ENCODE measurements at places on chromosomes 7 and 10.

DNA sequence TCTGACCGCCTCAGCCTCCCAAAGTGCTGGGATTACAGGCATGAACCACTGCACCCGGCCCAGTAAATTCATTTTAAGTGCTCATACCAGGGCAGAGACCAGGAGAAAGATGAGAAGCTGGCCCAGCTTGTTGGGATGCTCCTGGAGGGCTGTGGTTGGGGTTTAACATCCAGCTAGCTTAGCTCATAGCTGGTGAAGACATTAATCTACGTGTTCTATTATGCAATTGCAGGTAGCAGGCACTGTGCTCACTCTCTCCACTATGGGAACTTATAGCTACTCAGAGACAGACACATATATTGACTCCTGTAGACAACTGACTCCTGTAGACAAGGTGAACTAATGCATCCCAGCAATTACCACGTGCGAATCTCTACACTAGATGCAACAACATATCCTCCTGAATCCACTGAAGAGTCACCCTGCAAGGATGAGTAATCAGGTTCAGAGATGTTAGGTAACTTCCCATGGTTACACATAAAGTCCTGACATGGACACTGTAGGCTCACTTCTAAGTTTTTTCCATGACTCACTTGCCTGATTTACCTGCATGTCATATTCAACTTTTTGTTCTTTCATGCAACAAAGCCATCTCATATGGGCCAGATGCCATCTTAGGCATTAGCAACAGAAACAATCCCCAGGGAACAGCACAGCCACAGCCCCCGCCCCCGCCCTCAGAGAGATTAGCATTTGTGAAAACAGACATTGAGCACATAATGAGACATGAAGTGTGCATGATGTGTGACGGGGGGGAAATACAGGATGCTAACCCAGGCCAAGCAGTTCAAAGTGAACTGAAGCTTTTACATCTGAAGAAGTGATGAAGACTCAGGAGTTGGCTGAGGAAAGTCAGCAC is 37.2 kb downstream of the ERLIN1 start:
- peak; percentile 4 for DNase-seq

DNA sequence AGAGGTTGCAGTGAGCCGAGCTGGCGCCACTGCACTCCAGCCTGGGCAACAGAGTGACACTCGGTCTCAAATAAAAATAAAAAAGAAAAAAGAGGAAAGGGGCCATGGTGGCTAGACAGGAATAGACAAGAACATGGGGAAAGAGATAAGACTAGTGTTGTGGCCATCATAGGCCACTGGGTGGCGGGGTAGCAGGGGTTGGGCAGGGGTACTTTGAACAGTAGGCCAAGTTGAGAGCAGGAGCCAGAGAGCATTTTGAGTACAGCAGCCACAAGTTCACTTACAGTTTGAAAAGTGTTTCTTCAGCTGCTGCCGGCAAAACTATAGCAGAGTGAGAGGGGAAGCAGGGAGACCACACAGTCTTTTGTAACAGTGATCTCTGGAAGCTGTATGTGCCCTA is 656.0 kb downstream of the CNTNAP2 start:
- no peak for DNase-seq

DNA sequence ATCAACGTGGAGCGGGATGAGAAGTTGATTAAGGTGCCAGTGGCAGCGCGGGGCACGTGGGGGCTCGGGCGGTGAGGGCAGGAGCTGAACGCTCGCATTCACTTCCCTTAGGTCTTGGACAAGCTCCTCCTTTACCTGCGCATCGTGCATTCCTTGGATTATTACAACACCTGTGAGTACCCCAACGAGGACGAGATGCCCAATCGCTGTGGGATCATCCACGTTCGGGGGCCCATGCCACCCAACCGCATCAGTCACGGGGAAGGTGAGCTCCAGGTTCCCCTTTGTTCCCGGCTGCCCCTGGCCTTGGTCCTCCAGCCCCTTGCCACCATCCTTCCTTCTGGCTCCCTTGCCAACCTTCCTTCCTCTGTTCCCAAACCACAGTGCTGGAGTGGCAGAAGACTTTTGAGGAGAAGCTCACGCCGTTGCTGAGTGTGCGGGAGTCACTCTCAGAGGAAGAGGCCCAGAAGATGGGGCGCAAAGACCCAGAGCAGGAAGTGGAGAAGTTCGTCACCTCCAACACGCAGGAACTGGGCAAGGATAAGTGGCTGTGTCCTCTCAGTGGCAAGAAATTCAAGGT is 2.5 kb downstream of the UFSP1 start:
- DNase-seq = no peak

DNA sequence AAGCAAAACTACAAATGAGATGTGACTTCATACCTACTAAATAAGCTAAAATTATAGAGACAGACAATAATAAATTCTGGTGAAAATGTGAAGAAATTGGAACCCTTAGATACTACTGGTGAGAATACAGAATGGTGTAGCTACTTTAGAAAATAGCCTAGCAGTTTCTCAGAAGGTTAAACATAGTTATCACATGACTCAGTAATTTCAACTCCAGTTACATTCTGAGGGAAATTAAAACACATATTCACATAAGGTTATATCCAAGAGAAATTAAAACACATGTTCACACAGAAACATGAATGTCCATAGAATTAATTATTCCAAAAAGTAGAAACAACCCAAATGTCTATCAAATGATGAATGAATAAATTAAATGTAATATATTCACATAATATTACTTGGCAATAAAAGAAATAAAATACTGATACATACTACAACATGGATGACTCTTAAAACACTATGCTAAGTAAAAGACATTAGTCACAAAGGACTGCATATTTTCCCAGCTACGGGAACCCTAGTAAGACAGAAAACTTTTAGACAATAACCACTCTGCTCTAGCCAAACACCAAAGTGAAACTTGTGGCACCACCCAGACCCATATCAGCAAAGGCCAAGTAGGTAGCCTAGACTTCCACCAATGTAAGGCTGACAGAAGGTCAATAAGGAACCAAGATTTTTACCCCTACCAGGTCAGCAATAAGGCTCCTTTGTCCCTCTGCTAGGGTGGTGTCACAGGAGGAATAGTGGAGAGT is 25.1 kb downstream of the SLC25A40 start:
- no peak for DNase-seq

DNA sequence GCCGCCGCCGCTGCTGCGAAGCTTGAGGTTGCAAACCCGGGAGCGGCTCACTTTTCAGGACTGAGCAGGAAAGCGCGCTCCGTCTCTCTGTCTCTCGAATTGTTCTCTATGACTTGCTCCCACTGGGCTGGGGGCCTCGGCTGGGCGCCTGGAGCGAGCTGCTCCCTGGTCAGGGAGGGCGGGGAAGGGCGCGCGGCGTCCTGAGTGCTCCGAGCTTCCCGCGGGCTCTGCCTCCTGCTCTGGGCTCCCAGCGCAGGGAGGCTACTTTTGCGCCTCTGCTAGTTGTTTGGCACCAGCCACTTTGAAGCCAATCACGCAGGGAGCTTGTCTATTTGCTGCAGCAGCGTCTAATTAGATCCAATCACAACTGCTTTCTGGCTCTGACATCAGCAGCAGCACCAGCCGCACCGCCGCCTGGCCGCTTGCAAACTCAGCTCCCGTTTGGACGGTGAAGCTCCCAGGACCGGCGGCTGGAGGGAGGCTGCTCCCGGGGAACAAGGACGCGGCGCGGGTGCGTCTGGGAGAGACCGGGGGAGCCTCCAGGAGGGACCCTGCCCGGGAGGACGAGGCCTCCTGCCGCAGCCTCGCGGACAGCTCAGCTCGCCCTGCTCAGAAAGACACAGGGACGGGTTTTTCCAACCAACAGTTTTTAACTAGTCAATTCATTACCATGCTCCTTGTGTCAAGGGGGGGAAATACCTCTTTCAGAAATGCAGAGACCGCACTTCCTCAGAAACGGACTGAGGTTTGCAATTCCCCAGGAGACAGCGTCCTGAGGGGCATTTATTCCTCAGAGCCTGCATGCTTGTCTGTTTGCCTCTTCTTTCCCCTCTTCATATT is at the start of gene ADARB2:
ADARB2 (minus strand) TSS at position 304 of the 840 bp plus-strand sequence.
- DNase-seq = no peak

- DNase-seq = no peak
Observed at GRCh38 chr7:12287901-12288300, 76.8 kb downstream of the TMEM106B start.

DNA sequence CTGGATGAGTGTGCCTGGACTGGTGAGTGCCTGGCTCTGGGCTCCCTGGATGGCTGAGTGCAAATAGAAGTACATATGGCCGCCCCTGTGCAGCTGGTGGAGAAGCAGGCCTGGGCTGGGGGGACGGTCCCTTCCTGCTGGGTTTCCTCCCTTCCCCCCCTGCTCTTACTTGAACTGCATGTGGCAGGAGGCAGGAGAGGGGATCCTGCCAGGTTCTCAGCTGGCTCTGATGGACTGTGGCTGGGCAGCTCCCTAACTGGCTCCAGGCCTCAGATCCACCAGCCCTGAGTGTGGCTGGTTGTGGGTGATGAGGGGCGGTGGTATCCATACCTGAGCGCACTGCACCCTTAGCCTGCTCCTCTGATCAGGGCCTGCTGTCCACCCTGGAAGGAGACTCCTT is 26.9 kb downstream of the ADCY1 start:
- DNase-seq = no peak

GRCh38 chr10:106643473-106643872 is 521.0 kb downstream of the SORCS1 start:
- DNase-seq = no peak

- peak; percentile 99 for DNase-seq
Observed at GRCh38 chr10:35005868-35006267, 84.3 kb downstream of the CUL2 start.

DNA sequence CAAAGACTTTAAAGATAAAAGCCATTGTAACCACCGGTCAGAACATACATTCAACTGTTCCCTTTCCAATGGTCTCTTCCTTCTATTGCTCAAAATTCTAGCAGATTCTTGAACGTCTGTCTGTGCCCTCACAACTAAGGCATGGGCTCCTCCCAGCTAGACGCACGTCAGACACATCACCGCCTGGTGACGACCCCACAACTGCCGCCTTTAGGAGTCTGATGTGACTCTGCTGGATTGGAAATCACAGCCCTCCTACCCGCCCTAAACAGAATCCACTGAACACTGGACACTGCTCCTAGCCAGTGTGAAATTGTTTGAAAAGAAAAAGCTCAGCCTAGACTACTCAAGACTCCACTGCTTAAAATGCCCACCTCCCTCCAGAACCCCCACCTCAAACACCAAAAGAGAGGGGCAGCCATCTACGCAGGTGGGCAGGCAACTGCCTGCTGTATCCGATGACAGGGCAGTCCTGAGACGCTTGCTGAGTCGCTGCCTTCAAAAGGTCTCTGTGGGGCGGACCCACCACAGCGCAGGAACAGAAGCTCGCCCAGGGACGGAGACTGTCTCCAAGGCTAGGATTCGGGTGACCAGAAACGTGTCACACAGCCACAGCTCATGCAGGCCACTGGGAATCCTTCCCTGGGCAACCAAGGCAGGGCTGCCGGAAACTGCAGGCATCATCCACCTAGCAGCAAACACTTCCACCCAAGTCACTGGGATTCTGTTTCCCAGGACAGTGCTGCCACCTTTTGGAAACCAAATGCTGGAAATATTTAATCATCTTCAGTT is 34.7 kb downstream of the GSDME start:
- DNase-seq = no peak

DNA sequence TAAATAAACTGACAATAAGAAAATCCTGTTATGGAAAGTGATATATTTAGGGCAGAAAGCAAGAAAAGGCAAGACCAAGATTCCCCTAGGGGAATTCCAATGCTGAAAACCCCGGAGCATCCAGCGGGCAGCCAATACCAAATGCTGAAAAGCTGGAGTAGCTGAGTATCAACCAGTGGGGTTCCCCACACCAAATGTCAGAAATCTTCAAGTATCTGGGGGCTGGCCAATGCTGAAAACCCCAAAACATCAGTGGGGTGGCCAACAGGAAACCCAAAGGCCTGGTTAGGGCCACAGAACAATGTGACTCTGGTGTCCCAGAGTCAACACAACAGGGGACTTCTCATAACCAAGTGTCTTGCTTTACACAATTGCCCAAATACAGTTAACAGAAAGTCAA is 271.8 kb upstream of the CACNA2D1 start:
- DNase-seq = no peak

GRCh38 chr10:123068087-123068853 is 59.5 kb downstream of the ACADSB start:
- no peak for DNase-seq

DNA sequence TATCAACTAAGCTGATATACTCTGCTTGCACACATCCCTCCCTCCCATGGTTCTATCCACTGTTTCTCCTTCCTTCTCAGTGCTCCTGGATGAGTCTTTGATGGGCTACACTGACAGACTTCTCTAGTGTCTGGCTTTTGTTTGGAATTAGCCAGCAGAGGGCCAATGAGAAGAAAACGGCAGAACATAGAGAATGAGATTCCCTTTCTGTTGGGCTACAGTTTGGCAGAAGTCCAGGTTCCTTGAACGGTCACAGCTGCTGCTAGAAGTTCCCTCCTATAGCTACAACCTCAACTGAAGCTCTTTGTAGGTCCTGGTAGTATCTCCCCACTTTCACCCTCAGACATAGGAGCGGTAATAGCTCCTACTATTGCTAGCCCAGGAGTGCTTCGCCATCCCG is 251.1 kb upstream of the LRRN3 start:
- no peak for DNase-seq

DNA sequence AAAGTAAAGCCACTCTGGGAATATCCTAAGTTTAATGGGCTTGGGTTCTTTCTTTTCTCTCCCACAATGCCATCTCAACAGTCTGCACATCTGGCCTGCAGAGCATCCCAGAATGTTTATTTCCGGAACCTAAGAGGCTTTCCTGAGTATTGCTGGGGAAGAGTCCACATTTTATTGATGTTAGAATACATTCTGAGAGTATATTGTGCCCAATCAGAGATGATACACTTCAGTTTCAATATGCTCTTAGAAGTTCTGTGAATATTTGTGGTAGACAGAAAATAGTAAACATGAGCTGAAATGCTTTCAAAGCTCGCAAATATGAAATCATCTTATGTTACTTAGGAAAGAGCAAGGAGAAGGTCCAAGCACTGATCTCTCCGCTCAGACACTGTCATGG is 200.6 kb downstream of the TWIST1 start:
- DNase-seq = peak; percentile 63

GRCh38 chr10:76453997-76454396 is 1022.6 kb downstream of the LRMDA start:
- DNase-seq = no peak

DNA sequence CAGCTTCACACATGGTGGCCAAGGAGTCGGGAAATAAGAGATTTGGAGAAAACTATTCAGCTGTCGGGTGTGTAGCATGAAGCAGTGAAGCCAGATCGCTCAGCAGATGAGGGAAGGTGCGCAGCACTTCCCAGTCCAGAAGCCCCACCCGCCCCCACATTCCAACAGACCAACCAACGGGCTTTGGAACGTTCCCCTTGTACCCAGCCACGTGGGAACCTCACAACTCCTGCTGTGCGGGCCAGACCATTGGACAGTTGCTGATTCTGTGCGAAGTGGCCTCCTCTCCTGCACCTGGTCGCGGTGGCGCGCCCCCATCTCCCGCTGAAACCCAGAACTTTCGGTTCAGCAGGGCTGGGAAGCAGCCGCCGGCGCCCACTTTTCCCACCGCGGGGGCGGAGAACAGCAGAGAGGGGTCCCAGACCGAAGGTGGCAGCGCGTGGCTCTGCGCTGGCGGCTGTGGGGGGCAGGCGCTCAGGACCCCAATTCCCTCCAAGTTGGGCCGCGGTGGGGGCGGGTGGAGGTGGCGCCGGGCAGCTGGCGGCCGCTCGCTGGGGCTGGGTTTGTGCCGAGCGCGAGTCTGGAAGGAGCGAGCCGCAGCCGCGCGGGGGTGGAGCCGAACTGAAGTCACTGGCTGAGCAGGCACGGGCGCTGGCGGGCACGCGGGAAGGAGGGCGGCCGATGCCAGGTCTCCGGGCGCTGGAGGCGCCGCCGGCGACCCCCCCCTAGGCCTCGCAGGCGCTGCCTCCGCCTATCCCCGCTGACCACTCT is 1301.5 kb upstream of the SORCS1 start:
- peak; percentile 5 for DNase-seq

GRCh38 chr10:32373496-32373895 is 26.5 kb upstream of the EPC1 start:
- DNase-seq = no peak

Measured in GM04503 (cell line).